ENCODE measurements at places on chromosomes 12 and 14.

DNA sequence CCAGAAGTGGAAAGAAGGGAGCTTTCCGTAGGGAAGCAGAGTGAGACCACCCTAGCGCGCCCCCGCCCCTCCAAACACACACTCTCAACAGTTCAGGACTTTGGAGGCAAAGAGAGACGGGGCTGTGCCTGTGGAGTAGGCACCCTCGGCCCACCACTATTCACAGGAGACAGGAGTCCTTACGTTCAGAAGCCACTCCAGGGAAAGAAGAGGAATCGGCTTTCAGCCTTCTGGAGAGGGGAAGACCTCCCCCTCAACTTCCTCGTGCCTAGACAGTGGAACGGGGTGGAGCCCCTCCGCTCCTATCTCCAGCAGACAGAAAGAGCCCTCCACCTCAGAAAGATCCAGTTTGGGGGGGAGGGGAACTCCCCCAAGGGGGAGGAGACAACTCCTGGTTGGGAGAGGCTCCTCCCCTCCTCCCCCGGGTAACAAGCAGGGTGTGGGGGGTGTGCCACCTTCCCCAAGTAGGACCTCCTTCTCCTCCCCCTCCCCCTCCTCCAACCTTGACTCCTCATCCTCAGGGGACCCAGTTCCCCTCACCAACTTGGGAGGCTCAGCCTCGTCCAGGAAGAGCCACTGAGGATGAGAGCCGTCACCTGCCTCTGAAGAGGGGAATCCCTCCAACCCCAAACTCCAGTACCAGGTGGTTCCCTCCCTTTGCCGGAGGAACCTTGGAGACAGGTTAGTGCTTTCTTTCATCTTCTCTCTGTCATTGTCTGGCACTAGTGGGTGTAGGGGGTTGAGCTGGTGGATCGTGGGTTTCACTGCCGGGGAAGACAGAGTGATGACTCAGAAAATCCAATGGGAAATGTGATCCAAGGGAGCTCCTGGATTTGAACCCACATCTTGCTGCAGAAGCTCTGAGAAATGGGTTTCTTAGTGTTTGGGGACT lies 883 bp downstream of the FOXJ2 start:
- peak; percentile 53 for DNase-seq

GRCh38 chr12:109269428-109269827 lies 39.7 kb downstream of the FOXN4 start:
- DNase-seq = no peak

DNA sequence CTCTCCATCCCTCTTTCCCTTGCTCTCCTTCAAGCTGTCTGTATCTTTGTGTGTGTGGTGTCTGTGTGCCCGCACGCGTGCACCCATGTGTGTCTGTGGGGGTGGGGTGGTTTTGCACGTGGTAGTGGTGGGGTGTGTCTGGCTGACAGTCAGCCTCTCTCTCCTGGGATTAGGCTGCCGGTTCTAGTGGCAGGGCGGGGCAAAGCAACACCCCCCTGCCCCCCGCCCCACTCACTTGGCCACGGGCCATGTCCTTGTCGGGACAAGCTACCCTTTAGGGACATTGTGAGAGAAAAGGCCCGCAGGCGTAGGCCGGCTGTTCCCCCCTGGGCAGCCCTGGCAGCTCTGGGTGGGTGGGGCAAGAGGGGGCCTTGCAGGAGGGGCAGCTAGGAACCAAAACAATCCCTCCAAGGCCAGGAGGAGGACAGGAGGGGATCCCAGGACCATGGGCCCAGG lies 182.6 kb downstream of the ALG10 start:
- DNase-seq = no peak

DNA sequence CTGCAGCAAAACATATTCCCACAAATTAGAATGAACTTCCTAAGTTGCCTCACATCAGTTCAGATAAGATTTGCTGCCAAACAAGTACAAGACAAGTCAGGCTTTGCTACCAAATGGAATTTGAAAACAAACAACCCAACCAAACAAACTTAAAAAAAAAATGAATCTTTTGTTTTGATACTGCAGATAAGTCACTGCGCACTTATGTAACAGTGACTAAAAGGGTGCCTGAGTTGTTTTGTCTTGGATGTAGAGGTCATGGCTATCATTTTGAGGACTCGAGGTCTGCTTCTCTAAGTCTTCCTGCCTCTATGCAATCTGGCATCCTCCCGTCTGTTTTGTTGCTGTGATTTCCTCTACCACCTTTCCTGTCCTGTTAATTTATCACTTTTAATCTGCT lies 11.1 kb upstream of the EPS8 start:
- DNase-seq = no peak

GRCh38 chr12:56346675-56347074 lies 8.0 kb downstream of the IL23A start:
- DNase-seq = no peak

DNA sequence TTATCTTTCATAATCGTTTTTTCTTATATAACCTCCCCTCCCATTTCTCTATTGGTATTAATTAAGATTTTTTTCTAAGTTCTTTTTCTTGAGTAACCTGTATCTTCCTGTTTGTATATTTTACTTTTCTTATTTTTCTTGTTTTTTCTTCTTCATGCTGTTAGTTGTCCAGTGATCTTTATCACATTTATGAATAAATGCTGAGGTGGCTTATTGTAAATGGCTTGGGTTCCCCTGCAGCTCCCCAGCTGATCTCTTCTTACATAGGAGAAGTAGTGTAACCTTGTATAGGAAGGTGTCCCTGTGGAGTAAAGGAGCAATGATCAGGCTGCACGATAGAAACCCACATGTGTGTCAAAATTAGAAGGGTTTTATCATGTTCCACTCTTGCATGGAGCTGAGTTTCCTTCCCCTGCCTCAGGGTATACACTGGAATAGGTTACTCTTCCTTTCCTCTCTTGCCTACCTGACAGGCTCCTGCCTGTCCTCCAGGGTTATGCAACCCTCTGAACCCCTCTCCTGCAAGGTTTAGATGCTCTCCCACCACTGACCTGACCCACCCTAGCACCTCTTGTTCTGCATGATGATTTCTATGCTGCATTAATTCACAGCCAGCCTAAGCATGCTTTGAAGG lies 334.8 kb upstream of the RGS6 start:
- DNase-seq = no peak

DNA sequence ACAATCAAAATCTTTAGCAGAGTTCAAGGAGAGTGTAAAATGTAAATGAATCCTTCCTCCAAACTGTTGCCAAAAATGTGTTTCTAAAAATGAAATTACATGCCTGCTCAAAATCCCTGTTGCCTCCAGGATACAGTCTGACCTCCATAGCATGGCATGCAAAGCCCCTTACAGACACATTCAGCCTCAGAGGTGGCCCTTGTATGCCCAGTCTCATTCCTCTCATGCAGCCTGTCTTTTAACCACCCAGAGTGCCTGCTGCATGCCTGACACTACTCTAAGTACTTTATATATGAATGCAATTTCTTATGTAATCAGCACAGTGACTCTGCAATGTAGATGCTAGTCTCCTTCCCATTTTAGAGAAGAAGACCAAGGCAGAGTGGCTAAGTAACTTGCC lies 24.4 kb upstream of the PTPRQ start:
- no peak for DNase-seq

DNA sequence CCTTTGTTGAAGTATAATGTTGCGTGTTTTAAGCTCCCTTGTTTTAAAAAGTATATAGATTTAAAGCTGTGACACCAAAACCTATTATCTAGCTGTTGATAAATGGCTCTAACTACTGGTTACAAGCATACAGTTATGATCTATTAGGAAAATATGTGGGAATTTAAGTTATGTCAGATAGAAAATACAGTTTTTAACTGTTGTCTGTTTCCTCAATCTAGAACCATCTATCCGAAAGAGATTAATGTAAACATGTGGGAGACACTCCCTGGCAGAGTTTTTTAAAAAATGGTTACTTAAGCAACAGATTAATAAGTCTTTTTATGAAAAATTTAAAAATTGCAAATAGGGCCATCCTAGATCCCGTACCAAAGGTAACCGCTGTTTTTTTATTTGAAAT lies 8.2 kb downstream of the RPL36AL start:
- DNase-seq = no peak
